ENCODE measurements at places on chromosomes 7 and 10.

- no peak for DNase-seq
Observed at GRCh38 chr7:134533288-134533771, 6.0 kb downstream of the AKR1B10 start.

- DNase-seq = no peak
Observed at GRCh38 chr7:102917436-102918353, 4.9 kb downstream of the LRRC17 start.

- no peak for DNase-seq
Observed at GRCh38 chr7:156067156-156067555, 254.9 kb upstream of the SHH start.

- DNase-seq = no peak
Observed at GRCh38 chr7:92715963-92716362, 120.4 kb downstream of the CDK6 start.

- DNase-seq = no peak
Observed at GRCh38 chr7:22183522-22184280, 173.3 kb downstream of the RAPGEF5 start.
